NB4 (cell line): ENCODE measurements at places on chromosomes 7 and 10.

DNA sequence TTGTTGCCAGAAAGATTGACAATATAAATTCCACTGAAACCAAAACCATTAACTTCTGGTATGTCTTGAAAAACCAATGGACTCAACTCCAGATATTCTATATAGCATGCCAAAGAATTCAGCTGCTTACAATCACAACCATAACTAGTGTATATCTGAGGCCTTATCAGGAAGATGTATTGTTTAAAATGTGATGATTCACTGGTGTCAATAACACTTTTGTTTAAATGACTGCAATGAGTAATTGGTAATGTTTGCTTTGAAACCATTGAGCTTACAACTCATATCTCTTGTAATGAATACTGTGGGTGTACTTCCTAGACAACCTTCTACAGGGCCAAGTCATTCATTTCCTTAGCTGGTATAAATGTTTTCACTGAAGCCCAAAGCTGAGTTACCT, 727.9 kb upstream of the KCND2 start:
- DNase-seq = no peak

GRCh38 chr7:144497282-144497681, 93.8 kb upstream of the NOBOX start:
- DNase-seq = no peak

DNA sequence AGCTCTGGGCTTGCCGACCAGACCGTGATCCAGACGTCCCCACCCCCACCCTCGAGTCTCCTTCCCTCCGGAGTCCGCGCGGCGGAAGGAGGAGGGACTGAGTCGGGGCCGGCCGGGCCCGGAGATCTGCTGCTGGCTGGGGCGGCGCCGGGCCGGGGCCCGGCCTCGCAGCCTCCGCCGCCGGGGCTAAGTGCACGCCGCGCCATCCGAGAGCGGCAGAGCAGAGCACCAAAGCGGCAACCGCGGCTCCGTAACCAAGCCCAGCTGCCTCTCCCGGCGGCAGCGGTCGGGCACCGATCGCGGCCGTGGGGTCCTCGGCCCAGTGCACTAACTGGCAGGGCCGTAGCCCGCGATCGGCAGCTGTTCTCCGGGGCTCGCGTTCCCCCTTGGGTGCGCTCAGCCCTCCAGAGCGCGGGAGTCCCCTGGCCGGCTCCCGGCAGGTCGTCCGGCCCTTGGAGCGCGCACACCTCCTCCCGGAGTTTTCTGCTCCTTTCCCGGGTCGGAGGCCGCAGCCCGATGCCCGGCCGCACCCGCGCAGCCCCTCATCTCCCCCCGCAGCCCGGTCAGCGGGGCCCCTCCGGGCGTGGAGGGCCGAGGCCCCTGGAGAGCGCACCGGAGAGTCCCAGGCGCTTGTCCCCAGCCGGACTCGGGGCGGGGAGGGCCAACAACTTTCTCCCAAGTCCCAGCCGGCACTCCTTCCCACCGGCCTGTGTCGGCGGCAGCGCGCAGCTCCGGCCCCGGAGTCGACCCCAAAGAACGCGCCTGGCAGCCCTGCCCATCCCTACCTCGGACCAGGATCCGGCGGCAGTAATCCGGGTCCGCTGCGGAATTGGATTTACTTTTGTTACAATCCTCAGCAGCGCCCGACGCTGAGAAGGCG, 799 bp downstream of the VAX1 start:
- DNase-seq = no peak

GRCh38 chr10:35456153-35456720, 119.9 kb downstream of the CCNY start:
- DNase-seq = no peak

DNA sequence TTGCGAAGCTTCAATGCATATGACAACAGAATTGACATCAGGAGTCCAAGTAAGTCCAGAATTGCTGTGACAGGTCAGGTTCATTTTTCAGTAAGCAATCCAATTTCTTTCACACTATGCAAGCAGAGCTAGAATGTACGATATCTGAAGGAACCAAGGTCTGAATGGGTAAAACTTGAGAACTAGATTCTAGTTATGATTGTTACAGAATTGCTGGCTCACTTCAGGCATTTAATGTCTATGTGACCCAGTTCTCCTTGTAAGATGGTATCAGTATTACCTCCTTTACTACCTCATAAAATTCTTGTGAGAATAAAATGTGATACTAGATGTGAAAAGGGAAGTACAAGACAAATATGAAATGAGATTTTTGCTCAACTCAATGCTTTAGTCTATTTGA, 159.6 kb downstream of the GPR158 start:
- DNase-seq = no peak

DNA sequence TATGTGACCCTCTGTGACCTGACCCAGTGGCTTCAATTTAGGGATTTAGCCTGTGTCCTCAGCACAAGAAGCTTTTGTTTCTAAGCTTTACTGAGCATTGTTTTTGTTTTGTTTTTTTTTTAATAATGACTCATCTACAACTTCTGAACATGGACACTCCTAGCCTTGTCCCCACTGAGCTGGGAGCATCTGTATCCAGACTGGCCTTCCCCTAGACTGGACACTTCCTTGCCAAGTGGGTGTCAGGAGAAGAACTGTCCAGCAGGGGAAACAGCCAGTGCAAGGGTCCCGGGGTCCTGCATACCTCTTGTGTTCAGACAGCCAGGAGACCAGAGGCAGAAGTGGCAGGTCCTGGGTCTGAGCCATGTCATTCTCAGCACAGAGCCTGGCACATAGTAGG, 108.6 kb downstream of the TMEM130 start:
- no peak for DNase-seq

DNA sequence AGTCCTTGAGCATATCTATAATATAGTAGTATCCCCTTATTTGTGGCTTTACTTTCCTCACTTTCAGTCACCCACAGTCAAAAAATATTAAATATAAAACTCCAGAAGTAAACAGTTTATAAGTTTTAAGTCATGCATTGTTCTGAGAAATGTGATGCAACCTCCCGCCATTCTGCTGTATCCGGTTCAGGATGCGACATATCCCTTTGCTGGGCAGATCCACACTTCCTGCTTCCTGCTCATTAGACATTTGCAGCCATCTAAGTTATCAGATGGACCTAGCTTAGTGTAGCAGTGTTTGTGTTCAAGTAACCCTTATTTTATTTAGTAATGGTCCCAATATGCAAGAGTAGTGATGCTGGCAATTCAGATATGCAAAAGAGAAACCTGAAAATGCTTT, 38.9 kb upstream of the BMS1 start:
- DNase-seq = no peak

DNA sequence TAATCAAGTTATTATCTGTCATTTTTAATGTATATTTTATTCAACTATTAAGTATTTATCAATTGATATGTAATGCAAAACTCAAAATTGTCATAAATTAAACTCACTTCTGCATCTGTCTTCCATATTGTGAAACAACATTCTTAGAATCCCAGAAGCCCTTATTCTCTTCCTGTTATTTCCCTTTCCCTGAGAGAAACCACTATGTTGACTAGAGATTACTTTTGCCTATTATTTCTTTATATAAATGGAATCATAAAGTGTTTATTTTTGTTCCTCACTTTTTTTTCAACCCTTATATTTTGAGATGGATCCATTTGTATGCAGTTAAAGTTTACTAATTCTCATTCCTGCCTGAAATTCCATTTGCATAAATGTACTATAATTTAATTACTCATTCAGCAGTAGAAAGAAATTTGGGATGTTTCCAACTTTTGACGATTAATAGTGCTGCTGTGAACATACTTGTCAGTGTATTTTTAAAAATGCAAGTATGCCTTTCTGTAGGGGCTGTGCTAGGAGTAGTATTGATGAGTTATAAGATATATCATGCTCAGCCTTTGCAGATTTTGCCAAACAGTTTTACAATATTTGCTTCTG, 211.2 kb downstream of the SEMA3D start:
- DNase-seq = no peak

DNA sequence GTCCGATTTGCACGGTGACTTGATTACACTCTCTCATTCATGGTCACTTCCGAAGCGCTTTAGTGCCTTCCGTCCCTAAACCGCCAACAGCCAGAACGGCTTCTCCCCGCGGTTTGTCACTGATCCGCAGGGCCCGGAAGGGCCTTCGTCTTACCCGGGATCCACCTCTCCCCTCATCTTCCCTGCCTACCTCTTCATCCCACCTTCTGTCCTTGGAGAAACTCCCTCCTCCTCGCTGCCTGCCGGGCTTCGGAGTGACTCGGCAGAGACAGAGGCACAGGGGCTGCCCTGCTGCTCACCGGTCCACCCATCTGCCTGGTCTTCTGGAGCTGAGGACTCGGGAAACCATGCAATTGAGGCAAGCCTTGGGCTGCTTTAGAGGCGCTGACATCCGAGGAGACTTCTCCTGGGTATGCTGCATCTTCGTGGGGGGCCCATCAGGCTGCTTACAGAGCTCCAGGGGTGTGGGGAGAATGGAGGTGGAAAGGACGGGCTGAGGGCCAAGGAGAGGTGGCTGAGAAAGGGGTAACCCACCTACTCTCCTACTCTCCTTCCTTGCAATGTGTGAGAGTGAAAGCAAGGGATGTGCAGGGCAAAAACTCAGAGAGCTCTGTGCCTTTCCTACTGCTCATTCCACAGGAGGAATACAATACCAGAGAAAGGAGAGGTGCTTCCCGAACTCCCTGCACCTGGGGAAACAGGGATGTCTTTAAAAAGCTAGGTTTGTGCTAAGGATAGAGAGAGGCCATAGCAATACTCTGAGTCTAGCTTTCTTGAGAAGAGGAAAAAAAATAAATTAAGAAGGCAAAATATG, 1.0 kb upstream of the HOXA11 start:
- DNase-seq = peak; percentile 46

DNA sequence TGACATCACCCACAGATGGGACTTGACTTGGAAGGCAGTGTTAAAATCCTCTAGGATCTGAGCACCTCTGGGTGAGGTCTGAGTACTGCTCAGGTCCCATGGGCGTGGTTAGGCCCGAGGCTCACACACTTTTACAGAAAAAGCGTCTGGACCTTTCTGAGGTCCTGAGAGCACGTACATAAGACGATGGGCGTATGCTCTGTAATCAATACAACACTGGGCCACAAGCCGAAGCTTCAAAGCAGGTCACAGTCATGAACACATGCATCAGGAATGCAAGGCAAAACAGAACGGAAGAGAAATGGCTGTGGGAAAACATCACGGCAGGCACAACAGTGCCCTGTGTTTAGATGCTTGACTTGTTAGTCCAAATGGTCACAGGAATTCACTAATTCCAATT, 112.2 kb downstream of the LARP4B start:
- no peak for DNase-seq

- DNase-seq = no peak
Measured at GRCh38 chr10:78044699-78045098, 11.0 kb downstream of the RPS24 start.
